ENCODE measurements at places on chromosomes 13 and 19.

DNA sequence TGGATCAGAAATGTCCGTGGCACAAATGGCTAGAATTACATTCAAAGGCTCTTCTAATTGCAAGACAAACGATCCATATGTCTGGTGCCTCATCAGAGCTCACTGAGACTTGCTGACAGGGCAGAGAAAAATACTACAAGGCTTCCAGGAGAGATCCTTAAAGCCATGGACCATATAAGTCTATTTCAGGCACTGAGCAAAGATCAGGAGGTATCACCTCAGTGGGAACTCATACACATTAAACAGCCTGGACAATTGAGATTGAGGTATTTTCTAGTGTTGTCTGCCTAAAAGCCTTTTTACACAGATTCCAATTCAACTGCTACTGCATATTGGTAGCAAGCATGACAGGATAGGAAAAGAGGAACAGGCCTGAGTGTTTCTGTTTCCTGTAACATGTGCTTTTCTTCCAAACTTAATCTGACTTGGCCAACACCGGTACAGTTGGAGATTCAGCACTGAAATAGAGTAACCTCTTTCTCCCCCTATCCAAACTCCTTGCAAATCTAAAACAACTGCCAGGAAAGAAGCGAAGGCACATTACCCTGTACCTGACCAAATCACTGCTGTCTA lies 65.9 kb downstream of the SERP2 start:
- DNase-seq = no peak

DNA sequence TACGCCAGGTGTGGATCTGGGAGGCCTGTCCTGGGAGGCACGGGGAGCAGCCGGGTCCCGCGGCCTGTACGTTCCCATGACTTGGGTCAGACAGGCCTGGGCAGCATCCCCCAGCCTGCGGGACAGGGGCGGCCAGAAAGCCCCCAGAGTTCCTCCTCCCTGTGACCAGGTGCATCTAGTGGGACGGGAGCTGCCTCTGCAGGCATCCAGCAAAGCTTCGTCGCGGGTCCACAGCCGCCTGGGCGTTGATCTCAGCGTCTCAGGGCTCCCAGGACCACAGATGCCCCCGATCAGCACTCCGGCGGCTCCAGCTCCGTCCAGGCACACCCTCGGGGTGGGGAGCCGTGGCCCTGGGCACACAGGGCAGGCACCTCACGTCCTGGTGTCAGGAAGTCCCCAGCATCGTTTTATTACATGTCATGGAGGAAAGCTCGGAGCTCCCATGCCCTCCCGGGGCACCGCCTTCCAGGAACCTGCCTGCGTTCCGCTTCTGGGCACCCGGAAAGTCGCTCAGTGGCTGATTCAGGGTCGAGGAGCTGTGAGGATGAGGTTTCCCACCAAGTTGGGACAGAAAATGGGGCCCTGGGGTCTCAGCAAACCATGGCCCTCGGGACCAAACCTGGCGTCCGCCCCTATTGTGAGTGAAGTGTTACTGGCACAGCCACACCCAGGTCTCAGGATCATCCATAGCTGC lies 1.5 kb upstream of the GZMM start:
- no peak for DNase-seq

GRCh38 chr19:10538204-10538983 lies 5.3 kb upstream of the ATG4D start:
- no peak for DNase-seq

- DNase-seq = no peak
These were observed 55.4 kb upstream of the USE1 start for GRCh38 chr19:17159466-17160393.

GRCh38 chr19:18441804-18442788 lies 4.2 kb upstream of the ISYNA1 start:
- peak; percentile 27 for DNase-seq

- no peak for DNase-seq
These were observed 7.9 kb downstream of the FOSB start for GRCh38 chr19:45475537-45476291.

- DNase-seq = no peak
These were observed 35.7 kb downstream of the TFDP1 start for GRCh38 chr13:113620036-113620796.

- DNase-seq = no peak
These were observed 162.1 kb downstream of the GPC6 start for GRCh38 chr13:93388701-93389100.

DNA sequence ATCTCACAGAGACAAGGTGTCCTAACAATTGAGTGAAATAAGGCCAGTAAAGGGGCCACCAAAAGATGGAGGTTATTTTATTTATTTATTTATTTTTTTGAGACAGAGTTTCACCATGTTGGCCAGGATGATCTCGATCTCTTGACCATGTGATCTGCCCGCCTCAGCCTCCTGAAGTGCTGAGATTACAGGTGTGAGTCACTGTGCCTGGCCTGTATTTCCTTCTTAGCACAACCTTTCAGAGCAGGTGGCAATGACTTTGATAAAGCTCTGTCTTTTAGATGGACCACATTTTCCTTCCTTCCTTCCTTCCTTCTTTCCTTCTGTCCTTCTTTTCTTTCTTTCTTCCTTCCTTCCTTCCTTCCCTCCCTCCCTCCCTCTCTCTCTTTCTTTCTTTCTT lies 11.0 kb upstream of the DOCK6 start:
- DNase-seq = no peak

DNA sequence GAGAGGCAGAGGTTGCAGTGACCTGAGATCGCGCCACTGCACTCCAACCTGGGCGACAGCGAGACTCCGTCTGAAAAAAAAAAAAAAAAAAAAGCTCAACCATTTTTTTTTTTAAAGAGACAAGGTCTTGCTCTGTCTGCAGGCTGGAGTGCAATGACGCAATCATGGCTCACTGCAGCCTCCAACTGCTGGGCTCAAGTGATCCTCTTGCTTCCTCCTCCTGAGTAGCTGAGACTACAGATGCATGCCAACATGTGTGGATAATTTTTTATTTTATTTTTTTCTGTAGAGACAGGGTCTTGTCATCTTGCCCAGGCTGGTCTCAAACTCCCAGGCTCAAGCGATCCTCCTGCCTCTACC lies 10.3 kb downstream of the EHD2 start:
- DNase-seq = no peak

GRCh38 chr13:40987606-40988280 lies 31.4 kb downstream of the ELF1 start:
- no peak for DNase-seq

- no peak for DNase-seq
These were observed 7.6 kb downstream of the ZNF737 start for GRCh38 chr19:20558011-20558410.

DNA sequence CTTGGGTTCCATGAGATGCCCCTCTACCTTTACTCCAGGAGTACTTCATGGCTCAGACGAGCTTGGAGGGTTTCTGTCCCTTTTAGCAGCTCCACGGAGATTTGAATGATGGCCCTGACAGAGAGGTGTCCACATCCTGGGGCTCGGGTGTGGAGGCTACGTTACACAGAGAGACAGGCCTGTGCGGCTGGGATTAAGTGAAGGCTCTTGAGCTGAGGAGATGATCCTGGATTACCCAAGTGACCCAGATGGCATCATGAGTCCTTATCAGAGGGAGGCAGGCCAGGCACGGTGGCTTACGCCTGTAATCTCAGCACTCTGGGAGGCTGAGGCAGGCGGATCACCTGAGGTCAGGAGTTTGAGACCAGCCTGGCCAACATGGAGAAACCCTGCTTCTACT lies 12.4 kb downstream of the DPP9 start:
- DNase-seq = no peak

GRCh38 chr13:31223215-31223614 lies 23.4 kb downstream of the B3GLCT start:
- no peak for DNase-seq

- DNase-seq = no peak
These were observed 39.2 kb downstream of the TSSK6 start for GRCh38 chr19:19475849-19476828.

DNA sequence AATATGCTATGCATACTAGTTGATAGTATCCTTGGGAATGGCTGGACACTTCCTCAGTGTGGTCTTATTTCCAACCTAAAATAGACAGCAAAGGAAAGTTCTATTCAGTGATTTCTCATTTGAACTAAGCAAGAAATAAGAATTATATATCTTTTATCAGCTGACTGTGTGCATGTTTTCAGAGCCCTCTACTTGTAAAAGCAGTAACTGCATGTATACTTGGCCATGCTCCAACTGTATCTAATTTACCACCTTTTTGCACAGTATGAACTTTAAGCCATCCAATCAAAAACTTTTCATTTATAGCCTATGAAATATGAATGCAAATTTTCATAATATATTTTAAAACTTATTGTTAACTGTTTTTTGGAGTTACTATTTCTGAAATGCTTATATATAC lies 136.4 kb upstream of the PCDH9 start:
- DNase-seq = no peak

DNA sequence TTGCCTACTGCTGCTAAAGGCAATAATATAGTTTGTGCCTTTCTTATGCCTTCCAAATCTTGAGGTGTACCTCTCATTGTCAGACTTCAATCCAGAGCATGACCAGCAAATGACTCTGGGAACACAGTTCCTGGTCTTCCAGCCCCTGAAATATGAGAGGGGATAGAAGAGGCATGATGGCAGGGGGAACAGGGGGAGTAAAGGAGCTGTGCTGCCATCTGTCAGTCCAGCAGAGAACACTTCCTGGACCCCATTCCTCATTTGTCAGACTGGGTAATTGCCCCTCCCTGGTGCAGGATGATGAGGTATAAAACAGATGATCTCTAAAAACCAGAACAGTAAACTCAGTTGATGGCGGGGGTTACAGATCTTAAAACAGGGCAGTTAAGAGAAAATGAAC lies 618.7 kb downstream of the DIAPH3 start:
- no peak for DNase-seq

GRCh38 chr19:35208121-35208520 lies 20.4 kb downstream of the FAM187B start:
- DNase-seq = no peak

DNA sequence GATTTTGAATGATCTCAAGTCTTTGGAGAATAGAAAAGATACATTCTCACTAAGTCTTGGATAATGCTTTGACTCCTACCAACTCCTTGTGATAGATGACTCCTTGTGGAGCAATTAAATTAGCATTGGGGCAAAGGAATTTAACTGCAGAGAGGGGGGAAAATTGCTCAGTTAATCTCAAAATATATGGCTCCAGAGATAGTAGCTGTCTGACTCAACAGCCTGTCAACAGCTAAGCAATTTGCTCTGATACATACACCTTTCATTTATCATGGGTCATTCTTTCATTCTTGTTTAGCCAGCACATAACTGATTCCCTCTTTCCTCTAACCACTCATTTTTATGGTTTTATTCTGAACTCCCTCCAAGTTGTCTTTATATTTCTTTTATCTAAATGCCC lies 225.6 kb upstream of the OBI1 start:
- DNase-seq = no peak

DNA sequence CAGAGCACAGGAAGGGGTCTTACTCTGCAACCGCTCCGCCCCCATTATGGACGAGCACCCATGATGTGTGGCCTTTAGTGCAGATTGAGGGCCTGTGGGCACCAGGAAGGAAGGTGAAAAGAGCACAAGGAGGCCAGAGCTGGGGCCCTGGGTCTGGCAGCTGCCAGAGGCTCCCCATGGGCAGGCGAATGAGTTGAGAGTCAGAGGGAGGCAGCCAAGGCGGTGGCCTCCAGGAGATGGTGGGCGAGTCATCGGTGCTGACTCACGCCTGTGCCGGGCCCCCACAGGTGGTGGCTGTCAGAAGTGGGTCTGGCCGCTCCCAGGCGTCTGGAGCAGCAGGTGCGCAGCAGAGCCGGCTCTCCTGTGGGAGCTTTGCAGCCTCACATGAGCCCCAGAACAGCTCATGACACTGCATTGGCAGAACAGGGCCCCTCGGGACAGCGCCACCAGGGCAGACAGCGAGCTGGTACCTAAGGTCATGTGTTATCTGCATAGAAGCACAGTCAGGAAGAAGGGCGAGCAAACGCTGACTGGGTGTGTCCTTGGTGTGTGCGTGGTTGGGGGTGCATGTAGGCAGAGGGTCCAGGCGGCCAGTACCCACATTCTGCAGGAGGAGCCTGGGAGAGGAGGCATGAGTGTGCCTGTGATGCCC lies 68.8 kb downstream of the CHST8 start:
- DNase-seq = no peak

DNA sequence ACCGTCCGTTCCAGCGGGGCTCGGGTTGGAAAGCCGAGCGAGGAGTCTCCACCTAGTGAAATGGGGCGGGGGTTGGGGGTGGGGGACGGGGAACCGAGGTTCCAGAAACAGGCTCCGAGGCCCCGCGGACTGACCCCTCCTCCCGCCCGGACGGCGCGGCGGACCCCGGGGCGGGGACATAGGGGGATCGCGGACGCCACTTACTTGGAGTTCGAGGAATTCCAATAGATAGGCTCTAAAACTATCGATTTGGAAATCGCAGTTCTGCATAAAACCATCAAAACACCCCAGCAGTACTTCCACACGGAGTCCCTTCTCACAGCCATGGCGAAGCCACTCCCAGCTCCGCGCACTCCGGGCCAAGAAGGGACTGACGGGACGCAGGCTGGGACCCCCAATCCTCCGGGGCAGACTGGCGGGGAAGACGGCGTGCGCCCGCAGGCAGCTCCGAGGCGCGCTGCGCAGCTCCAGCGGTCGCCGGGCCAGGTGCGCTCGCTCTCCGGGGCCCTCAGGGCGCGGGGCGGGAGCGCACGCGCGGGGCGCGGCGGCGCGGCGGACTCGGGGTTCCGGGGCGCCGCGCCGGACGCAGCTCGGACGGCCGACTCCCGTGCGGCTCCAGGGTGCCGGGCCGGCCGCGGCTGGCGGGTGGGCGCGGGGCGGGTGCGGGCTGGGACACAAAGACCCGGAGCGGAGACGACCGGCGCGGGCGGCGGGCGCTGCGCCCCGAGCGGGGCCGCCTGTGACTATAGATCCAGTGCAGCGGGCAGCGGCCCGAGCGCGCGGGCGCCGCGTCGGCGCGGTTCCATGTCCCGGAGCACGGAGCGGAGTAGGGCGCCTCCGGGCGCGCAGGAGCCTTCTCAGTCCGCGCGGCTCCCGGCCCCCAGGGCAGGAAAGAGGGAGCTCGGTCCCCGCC lies 567 bp downstream of the EFNB2 start:
- DNase-seq = no peak

DNA sequence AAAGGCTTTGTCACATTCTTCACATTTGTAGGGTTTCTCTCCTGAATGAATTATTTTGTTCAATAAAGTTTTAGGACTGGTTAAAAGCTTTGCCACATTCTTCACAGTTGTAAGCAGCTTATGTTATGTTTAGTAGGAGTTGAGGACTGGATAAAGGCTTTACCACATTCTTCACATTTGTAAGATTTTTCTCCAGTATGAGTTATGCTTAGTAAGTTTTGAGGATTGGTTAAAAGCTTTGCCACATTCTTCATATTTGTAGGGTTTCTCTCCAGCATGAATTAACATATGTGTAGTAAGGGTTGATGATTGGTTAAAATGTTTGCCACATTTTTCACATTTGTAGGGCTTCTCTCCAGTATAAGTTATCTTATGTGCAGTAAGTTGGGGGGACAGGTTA lies 79.9 kb downstream of the ZNF431 start:
- DNase-seq = no peak

GRCh38 chr13:80399340-80400163 lies 58.6 kb upstream of the SPRY2 start:
- peak; percentile 12 for DNase-seq
